ENCODE measurements at places on chromosomes 6 and 20.

DNA sequence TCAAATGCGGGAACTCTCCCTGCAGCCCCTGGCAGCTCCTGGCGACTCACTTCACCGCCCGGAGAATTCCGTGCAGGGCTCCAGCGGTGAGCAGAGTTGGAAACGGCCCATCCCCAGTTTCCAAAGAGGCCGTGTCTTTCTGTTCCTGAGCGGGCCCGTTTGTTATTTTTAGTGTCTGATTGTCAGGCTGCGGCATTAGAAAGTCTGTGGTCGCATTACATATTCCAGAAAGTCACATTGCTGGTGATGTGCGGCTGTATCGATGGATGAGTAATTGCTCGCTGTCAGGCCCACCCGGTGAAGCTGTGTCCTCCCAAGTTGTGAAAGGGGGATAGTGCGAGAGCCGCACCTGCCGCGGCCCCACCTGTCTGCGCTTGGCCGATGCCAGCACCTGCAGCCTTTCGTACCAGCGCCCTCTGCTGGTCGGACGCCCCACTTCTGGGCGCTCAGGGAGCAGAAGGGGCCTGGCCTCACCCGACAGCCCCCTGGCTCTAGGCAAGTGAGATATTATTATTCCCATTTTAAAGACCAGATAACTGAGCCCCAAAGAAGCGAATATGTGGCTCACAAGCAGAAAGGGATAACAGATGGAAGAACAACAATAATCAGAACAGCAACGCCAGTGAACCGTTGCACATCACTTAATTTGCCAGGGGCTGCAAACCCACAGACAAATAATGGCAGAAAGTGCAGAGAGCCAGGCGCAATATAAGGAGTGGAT is 244.9 kb downstream of the TSHZ2 start:
- peak; percentile 79 for DNase-seq

DNA sequence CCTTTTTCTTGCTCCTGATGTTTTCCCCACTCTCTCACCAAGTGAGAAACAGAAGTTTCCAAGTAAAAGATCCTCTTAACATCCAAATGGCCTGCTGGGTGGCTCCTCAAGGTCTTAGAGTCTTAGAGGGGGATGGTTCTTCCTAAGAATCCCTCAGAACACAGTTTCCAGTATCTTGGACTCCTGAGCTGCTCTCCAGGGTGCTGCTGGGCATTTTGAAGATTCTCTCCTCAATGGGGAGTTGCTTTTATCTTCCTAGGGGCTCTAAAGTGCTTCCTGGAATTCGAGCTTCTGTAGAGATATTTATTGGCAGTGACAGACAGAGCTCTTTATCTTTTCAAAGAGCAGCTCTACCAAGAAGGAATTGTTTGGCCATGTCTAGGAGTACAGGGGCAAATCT is 70.8 kb upstream of the SLC35B3 start:
- no peak for DNase-seq

- DNase-seq: no peak
Observed at GRCh38 chr6:117050301-117050700, 173.3 kb downstream of the RFX6 start.

DNA sequence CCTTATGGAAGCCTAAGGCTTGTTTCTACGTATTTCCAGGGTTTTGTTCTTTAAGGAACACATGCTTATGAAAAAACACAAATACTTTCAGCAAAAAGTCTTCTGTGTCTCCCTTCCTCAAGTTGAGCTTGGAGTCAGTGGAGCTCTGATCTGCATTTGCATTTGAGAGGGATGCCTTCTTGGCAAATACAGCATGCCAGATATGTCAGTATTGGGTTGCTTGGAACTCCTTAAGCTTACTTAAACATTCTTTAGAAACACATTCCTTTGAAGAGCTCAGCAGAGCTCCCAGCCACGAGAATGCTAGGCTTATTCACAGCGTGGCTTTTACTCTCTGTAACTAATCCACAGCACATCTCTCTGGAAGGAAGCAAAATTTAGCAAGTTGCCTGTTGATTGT is 68.3 kb downstream of the ANKRD6 start:
- DNase-seq: peak; percentile 28
